CD8-positive, alpha-beta memory T cell (primary cell): ENCODE measurements at places on chromosomes 1 and 21. TPM values are rescaled to one million over a fixed set of nuclear protein-coding genes. Genes with fewer than 3 reads are reported as not detected.

- no peak overlapping the region for H3K4me3 ChIP-seq
- no peak for DNase-seq
- H3K4me1 ChIP-seq, result no peaks in the 10 kb centered on the region
- H3K27me3 ChIP-seq, result no peaks in the 10 kb centered on the region
- no peaks in the 10 kb centered on the region for H3K36me3 ChIP-seq
- no peak overlapping the region for H3K27ac ChIP-seq
Observed at GRCh38 chr1:210687582-210688279, 359.0 kb downstream of the HHAT start.

- no peak for DNase-seq
- H3K27me3 ChIP-seq, result no peaks in the 10 kb centered on the region
- H3K27ac ChIP-seq, result no peak overlapping the region
- no peak overlapping the region for H3K4me3 ChIP-seq
Observed at GRCh38 chr1:235741294-235741693, 91.7 kb upstream of the GNG4 start.

DNA sequence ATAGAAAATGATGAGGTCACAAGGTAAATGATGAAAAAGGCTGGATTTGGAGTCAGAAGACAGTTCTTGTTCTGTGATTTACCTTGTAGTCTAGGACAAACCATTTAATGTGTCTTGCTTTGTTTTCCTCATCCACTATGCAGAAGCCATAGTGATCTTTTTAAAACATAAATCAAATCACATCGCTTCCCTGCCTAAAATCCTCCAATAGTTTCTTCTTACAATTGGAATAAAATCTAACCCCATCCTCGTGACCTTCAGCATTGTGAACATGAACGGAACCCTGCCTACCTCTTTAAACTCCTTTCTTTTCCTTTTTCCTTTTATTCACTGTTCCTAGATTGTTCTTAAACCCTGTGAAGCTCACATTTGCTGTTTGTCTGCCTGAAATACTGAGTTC is 204.9 kb upstream of the SAMSN1 start:
- DNase-seq, result no peak
- no peaks in the 10 kb centered on the region for H3K27me3 ChIP-seq
- H3K4me1 ChIP-seq, result no peaks in the 10 kb centered on the region
- H3K27ac ChIP-seq, result peak overlapping the region; percentile 47

- H3K4me1 ChIP-seq, result peaks cover 18% of the 10 kb centered on the region
- no peak overlapping the region for H3K27ac ChIP-seq
- no peak for DNase-seq
- H3K27me3 ChIP-seq, result no peaks in the 10 kb centered on the region
Observed at GRCh38 chr1:161111117-161111516, 6.7 kb downstream of the PFDN2 start.

DNA sequence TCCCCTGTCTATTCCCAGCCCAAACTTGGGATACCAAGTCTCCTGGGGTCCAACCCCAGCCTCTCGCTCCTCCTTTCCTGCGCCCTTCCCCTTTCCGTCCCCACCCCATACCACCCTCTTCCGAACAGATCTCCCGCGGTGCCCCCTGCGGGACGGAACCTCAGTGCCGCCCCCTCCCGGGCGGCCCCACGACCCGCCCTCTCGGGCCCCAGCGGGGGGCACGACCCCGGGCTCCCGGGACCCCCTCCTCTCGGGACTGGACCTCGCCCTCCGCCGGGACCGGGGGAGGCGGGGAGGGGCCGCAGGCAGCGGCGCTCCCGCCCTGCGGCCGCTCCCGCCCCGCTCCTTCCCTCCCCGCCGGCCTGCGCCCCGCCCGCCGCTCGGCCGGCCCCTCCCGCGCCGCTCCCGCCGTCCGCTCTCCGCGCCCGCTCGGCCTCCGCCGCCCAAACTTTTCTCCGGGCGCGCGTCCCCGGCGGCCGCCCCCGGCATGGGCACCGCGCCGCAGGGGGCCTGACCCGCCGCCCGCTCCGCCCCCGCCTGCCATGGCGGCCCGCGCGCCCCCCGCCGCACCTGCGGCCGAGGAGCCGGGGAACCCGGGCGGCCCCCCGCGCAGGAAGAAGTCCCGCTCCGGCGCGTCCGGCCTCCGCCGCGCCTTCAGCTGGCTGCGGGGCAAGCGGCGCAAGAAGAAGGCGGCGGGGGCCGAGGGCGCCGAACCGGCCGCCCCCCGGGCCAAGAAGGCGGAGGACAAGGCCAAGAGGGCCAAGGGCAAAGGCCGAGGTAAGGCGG is 39.0 kb upstream of the SYNC start:
- H3K27me3 ChIP-seq, result peaks cover 10% of the 10 kb centered on the region
- H3K4me1 ChIP-seq, result peaks cover 5% of the 10 kb centered on the region
- peak overlapping the region; percentile 12 for H3K4me3 ChIP-seq
- peak overlapping the region; percentile 61 for H3K27ac ChIP-seq
- DNase-seq, result no peak

- no peaks in the 10 kb centered on the region for H3K27me3 ChIP-seq
- H3K4me3 ChIP-seq, result no peak overlapping the region
- H3K27ac ChIP-seq, result no peak overlapping the region
- DNase-seq, result no peak
- no peaks in the 10 kb centered on the region for H3K4me1 ChIP-seq
Observed at GRCh38 chr1:200364091-200364759, 45.6 kb downstream of the ZNF281 start.

DNA sequence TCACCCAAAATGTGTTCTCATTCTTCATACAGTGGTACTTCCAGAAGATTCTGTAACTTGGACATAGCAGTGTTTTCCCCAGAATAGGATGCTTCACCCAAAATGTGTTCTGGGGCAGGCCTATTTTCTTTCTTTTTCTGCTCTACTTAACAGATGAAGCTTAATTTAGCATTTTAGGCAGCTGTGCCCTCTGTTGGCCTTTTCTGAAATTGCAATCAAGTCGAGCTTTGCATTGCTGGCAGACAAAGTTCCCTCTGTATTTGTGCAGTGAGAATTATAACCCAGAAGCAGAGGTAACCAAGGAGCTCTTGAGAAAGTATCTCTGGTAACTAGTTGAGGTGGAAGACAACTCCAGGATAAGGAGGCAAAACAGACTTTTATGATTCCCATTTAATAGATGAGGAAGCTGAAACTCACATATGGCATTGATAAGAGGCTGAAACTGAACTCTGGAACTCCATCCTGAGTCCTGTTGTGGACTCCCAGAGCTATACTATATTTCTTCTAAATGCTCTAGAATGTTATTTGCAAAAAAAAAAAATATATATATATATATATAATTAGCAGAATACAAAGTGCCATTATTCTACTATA is 50.3 kb upstream of the L1TD1 start:
- H3K27ac ChIP-seq, result no peak overlapping the region
- H3K27me3 ChIP-seq, result no peaks in the 10 kb centered on the region
- no peak for DNase-seq
- no peaks in the 10 kb centered on the region for H3K4me1 ChIP-seq
- no peak overlapping the region for H3K4me3 ChIP-seq
- peaks cover 4% of the 10 kb centered on the region for H3K36me3 ChIP-seq

DNA sequence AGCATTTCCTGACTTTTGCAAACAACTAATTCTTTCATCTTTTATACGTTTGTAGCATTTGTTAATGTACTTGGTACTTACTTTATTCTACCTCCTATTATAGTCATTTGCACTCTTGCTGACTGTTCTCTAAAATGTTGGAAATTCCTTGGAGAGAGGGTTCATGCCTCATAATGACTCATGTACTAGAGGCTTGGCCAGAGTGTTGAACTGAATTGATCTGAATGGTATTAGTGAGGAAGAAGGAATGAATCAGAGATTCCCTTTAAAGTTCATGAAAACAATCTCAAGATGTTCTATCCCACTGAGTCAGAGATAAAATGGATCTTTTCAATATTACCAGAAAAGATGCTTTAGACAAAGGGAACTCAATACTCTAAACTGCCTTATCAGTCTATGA is 383.4 kb downstream of the SEC16B start:
- no peaks in the 10 kb centered on the region for H3K36me3 ChIP-seq
- no peaks in the 10 kb centered on the region for H3K27me3 ChIP-seq
- H3K27ac ChIP-seq, result no peak overlapping the region
- no peak for DNase-seq
- no peak overlapping the region for H3K4me3 ChIP-seq
- no peaks in the 10 kb centered on the region for H3K4me1 ChIP-seq

- H3K27ac ChIP-seq, result no peak overlapping the region
- no peak overlapping the region for H3K4me3 ChIP-seq
- no peaks in the 10 kb centered on the region for H3K27me3 ChIP-seq
- no peaks in the 10 kb centered on the region for H3K36me3 ChIP-seq
- no peak for DNase-seq
Observed at GRCh38 chr1:210790196-210790595, 343.8 kb downstream of the KCNH1 start.

GRCh38 chr1:193104502-193104906 is 710 bp downstream of the GLRX2 start:
- peak; percentile 49 for DNase-seq
- H3K36me3 ChIP-seq, result peaks cover 5% of the 10 kb centered on the region
- H3K4me3 ChIP-seq, result peak overlapping the region; percentile 79
- peak overlapping the region; percentile 49 for H3K27ac ChIP-seq

GRCh38 chr1:46580140-46580903 is 23.7 kb downstream of the MKNK1 start:
- H3K27ac ChIP-seq, result no peak overlapping the region
- peaks cover 19% of the 10 kb centered on the region for H3K36me3 ChIP-seq
- no peak overlapping the region for H3K4me3 ChIP-seq
- H3K27me3 ChIP-seq, result no peaks in the 10 kb centered on the region
- peaks cover 26% of the 10 kb centered on the region for H3K4me1 ChIP-seq
- no peak for DNase-seq

- no peaks in the 10 kb centered on the region for H3K36me3 ChIP-seq
- H3K4me1 ChIP-seq, result peaks cover 10% of the 10 kb centered on the region
- no peak for DNase-seq
Observed at GRCh38 chr21:36166705-36167104, 10.1 kb downstream of the DOP1B start.

DNA sequence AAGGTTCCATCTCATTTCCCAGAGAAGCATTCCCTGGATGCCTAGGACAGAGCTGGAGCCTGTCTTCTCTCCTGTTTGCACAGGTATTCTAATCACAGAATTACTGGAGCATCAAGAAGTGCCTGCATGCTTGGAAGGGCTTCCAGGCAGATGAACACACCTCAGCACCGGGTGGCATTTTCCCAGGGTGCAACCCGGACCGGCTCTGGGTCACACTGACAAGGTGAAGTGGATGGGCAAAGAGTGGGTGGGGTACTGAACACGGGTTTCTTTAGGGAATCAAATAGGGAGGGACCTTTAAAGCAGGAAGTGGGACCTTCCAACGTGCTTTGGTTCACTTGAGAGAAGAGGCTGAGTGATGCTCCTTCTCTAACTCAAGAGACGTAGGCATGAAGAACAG is 7.1 kb upstream of the PEF1 start:
- DNase-seq, result no peak
- H3K4me1 ChIP-seq, result no peaks in the 10 kb centered on the region
- no peak overlapping the region for H3K27ac ChIP-seq
- no peaks in the 10 kb centered on the region for H3K27me3 ChIP-seq

- no peaks in the 10 kb centered on the region for H3K36me3 ChIP-seq
- DNase-seq, result no peak
- no peak overlapping the region for H3K27ac ChIP-seq
- peaks cover 15% of the 10 kb centered on the region for H3K4me1 ChIP-seq
- no peak overlapping the region for H3K4me3 ChIP-seq
- no peaks in the 10 kb centered on the region for H3K27me3 ChIP-seq
Observed at GRCh38 chr1:5415606-5416005, 576.6 kb downstream of the NPHP4 start.

GRCh38 chr1:2932671-2933350 is 88.5 kb upstream of the ACTRT2 start:
- H3K27ac ChIP-seq, result no peak overlapping the region
- H3K4me1 ChIP-seq, result no peaks in the 10 kb centered on the region
- DNase-seq, result no peak
- H3K4me3 ChIP-seq, result no peak overlapping the region
- no peaks in the 10 kb centered on the region for H3K36me3 ChIP-seq

DNA sequence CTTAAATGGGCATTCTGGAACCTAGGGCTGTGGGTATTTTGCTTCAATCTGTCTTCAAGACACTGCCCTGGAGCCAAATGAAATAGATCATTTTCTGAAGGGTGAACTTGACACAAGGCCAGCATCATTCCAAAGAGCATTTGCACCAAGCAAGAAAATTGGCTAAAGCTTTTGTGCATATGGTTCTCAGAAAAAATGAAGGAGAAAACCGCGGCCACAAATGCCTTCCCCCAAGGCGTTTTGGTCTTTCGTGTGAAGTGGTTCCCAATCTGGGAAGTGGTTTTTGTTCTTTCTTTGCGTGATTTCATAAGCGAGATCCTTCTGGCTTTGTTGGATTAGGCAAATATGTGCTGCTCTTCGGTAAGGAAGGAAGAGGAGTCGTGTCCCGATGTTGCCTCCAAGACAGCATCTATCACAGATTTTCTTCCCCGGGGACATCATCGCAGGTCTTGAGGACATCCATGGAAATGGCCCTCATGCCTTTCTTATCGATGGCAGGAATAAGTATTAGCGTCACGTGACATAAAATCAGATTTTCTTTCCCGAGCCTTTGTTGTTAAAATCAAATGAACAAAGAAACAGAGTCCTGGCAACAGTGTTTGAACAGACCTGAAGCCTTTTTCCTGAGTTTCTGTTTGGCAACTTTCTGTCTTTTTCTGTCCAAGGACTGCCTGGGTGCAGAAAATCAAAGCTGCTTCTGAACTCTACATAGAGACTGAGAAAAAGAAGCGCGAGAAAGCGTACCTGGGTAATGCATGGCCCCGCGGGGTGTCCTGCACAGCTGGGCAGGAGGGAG is 31.0 kb downstream of the ATP5PO start:
- H3K27me3 ChIP-seq, result no peaks in the 10 kb centered on the region
- no peak for DNase-seq
- no peaks in the 10 kb centered on the region for H3K36me3 ChIP-seq
- H3K27ac ChIP-seq, result no peak overlapping the region
- no peaks in the 10 kb centered on the region for H3K4me1 ChIP-seq

DNA sequence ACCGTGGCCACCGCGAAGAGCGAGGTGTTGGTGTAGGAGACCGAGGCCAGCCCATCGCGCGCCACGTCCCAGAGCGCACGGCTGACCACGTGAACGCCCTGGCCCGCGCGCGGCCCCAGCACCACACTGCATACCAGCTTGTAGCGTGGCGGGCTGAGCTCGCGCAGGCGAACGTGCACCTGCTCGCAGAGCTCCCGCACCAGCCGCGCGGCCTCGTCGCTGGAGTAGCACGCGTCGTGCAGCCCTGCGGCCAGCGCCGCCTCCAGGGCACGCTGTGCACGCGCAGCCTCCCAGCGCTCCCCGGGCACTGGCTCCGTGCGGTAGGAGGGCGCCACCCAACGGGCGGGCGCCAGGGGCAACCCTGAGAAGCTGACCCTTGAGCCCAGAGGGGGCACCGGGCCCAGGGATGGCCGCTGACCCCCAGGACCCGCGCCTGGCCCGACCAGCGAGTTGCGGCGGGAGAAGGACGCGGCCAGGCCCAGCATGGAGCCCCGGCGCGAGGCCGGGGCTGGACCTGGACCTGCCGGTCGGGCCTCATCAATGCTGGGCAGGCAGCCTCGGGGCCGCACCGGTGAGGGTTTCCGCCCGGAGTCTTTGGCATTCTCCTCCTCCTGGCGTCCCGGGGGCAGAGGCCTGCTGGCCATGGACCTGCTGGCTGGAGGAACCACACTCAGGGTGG is 987 bp downstream of the DYNLT4 start:
- H3K36me3 ChIP-seq, result peaks cover 29% of the 10 kb centered on the region
- peak; percentile 38 for DNase-seq
- no peaks in the 10 kb centered on the region for H3K27me3 ChIP-seq
- H3K27ac ChIP-seq, result peak overlapping the region; percentile 96
- peaks cover 72% of the 10 kb centered on the region for H3K4me1 ChIP-seq

GRCh38 chr1:6256645-6257044 is 4.3 kb downstream of the GPR153 start:
- H3K4me3 ChIP-seq, result no peak overlapping the region
- no peak for DNase-seq
- no peaks in the 10 kb centered on the region for H3K36me3 ChIP-seq
- H3K27ac ChIP-seq, result no peak overlapping the region

NR1I3 gene
- polyA plus RNA-seq, result not detected

CD1D gene
- not detected for polyA plus RNA-seq

ITLN2 gene
- polyA plus RNA-seq, result not detected

SPATA21 gene
- polyA plus RNA-seq, result not detected

S100B gene
- polyA plus RNA-seq, result 24.1 TPM
